ENCODE measurements at places on chromosomes 1 and 21. TPM values are rescaled to one million over a fixed set of nuclear protein-coding genes. Genes with fewer than 3 reads are reported as not detected.

Gene UTP25
- 6.0 TPM for total RNA-seq

DNA sequence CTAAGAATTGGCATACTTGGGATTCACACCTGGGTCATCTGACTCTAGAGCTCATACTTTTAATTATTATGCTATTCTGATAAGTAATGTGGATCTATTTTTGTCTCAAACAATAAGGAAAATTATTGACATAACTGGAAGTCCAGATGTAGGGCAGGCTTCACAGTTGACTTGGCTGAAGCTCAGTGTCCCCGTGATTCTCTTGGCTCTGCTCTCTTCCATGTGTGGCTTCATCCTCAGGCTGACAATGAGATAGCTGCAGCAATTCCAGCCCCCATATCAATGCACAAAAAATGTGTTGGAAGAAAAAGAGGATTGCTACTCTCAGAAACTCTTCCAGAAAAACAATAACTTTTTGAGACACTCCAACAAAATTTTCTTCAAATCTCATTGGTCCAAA, 23.8 kb downstream of the HSD11B1 start:
- no peak for DNase-seq
- no peak overlapping the region for H3K27ac ChIP-seq
- no peaks in the 10 kb centered on the region for H3K27me3 ChIP-seq

DNA sequence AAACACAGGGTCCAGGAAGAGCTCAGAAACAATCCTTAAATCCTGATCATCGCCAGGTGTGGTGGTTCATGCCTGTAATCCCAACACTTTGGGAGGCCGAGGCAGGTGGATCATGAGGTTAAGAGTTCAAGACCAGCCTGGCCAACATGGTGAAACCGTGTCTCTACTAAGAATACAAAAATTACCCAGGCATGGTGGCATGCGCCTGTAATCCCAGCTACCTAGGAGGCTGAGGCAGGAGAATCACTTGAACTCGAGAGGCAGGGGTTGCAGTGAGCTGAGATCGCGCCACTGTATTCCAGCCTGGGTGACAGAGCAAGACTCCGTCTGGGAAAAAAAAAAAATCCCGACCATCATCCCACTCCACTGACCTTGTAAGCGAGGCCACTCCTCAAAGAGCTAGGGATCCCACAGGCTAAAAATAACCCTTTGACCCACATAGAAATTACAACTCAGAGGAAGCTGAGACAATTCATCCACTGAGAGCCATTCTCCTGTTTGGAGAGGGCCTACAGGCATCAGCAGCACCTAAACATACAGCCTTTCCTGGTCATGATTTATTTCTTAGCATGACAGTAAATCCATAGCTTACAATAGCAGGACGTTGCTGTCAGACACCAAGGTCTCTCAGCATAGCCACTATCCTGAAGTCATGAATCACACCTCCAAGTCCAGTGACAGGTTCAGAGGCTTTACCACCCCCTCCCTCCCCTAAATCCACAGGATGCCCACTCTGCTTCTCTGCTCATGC, 66.7 kb downstream of the TGFBR3 start:
- no peak overlapping the region for H3K27ac ChIP-seq
- no peak for DNase-seq
- peaks cover 44% of the 10 kb centered on the region for H3K4me1 ChIP-seq
- H3K4me3 ChIP-seq = no peak overlapping the region
- H3K27me3 ChIP-seq = no peaks in the 10 kb centered on the region
- no peaks in the 10 kb centered on the region for H3K36me3 ChIP-seq

GRCh38 chr1:185289880-185290279, 27.2 kb downstream of the IVNS1ABP start:
- H3K27ac ChIP-seq = no peak overlapping the region
- H3K36me3 ChIP-seq = peaks cover 5% of the 10 kb centered on the region
- no peak overlapping the region for H3K4me3 ChIP-seq
- no peaks in the 10 kb centered on the region for H3K27me3 ChIP-seq

- H3K4me3 ChIP-seq = no peak overlapping the region
- H3K36me3 ChIP-seq = no peaks in the 10 kb centered on the region
- H3K27ac ChIP-seq = no peak overlapping the region
- DNase-seq = no peak
Observed at GRCh38 chr1:79259390-79260336, 253.1 kb upstream of the ADGRL4 start.

GRCh38 chr1:175410560-175410959, 218.0 kb upstream of the KIAA0040 start:
- peaks cover 8% of the 10 kb centered on the region for H3K4me1 ChIP-seq
- H3K27me3 ChIP-seq = no peaks in the 10 kb centered on the region
- no peak overlapping the region for H3K27ac ChIP-seq
- no peak for DNase-seq
- no peaks in the 10 kb centered on the region for H3K36me3 ChIP-seq

DNA sequence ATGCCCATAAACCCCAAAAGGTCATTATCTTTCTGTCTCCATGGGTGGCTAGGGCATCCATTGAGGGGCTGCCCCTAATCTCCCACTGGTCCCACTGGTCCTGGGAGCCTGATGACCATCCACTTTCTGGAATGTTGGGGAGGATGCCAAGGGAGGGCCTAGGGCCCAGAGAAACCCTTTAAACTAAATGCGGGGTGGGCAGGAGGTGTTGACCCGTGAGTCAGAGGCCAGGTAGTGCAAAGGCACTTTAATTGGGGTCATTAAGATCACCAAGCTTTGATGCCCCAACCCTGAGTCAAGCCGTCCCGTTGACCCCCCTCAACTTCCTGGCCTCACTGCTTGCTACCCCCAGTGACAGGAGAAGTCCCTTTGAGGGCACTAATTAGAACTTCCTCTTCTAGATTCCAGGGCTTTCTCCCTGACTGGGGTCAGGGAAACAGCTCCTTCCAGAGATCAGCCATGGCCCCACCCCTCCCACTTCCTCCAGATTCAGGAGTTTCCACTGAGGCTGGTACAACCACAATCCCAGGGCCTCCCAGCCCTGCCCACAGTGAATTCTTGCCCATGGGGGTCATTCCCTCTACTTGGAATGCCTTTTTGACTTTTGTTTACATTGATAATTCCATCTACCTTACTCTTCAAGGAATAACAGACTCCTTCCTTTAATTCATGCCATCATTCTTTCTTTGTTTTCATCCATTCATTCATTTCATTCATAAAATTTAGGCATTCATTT, 15.5 kb upstream of the SERINC2 start:
- DNase-seq = no peak
- H3K36me3 ChIP-seq = no peaks in the 10 kb centered on the region
- no peak overlapping the region for H3K27ac ChIP-seq
- no peak overlapping the region for H3K4me3 ChIP-seq
- H3K4me1 ChIP-seq = peaks cover 9% of the 10 kb centered on the region
- no peaks in the 10 kb centered on the region for H3K27me3 ChIP-seq

Data from natural killer cell (primary cell).